ENCODE measurements at places on chromosomes 11 and 22.

DNA sequence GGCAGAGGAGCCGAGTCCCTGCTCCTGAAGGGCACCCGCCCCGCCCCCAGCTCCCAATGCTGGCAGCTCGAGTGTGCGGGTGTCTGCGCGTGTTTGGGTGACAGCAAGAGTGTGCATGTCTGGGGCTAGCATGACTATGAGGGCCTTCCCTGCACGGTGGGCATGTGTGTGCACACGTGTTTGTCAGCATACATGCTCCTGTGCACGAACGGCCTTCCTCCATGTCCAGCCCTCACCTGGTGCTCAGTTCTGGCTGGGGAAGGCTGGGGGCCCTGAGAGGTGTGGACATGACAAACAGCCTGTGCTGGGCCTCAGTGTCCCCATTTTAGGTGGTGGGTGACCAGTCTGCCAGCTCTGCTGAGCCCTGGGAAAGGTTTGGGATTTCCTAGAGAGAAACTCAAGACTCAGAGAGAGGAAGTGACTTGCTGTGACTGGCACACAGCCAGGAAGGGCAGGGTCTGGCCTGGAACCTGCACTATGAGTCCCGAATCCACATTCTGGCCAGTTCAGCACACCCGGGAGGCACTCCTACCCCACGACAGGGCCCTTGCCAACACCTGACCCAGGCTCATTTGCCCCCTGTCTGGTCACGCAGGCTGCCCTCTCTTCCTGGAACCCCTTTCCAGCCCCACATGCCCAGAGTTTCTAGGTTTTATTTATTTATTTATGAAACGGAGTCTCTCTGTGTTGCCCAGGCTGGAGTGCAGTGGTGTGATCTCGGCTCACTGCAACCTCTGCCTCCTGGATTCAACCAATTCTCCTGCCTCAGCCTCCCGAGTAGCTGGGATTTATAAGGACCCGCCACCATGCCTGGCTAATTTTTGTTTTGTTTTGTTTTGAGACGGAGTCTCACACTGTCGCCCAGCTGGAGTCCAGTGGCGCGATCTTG lies 3.3 kb upstream of the SHISA8 start:
- DNase-seq, result no peak

DNA sequence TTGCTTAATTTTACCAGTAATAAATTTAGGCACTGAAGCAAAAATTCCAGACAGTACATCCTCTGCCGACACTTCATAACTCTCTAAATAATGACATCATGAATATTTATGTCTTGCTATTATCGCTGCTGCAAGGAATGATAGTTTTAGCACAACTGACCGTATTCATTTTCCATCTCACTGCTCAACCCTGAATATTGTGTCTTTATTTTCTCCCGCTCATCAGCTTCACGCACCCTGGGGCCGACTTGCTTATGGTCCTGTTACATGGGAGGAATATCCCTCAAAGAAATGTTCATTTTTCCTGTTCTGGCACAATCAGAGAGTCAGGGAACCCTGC lies 33.3 kb downstream of the SLN start:
- DNase-seq, result no peak

DNA sequence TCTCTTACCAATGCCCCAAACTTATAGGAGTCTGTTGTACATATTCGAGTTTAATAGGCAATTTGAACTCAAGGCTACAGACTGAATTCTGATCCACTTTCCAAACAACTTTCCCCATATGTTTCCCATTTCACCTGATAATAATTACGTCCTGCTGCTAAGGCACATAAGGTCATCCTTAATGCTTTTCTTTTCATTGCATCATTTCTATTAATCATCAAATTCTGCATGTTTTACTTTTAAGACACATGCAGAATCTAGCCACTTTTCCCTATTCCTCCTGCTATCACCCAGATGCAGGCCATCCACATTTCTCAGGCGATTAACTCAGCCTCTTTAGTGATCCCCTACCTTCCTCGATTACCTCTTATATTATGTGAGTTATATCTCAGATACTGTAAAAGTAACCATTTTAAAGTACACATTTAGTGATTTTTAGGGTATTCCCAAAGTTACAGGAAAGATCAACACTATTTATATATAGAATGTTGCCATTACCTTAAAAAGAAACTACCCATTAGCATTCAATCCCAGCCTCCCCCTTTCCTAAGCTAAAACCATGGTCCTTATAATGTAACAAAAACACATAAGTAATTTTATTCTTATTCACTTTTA lies 14.9 kb downstream of the XKR3 start:
- no peak for DNase-seq

- DNase-seq, result no peak
Measured at GRCh38 chr11:82792822-82793569, 59.3 kb upstream of the FAM181B start.

DNA sequence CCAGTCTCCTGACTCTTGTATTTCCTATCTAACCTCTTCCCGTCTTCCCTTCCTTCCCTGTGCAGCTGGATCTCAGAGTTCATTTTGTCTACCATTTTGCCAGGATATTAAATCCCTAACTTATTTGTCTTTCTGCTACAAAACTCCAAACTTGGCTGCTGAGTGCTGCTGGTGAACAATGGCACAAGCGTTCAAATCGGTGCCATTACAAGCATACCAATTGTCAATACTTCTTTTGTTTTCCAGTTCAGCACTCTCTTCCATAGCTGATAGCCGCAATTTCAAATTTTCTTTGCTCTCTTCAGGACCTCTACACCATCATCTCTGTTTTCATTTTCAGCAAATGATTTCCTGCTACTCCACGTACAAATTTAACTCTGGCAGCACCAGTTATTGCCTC lies 13.4 kb downstream of the IL18 start:
- peak; percentile 22 for DNase-seq

- DNase-seq, result no peak
Measured at GRCh38 chr11:125980436-125980835, 34.6 kb downstream of the VSIG10L2 start.

Measured in foreskin melanocyte (primary cell).